Stimulated activated CD4-positive, alpha-beta T cell treated with anti-CD3 and anti-CD28 coated beads, Interleukin-4, amount 100 ng/mL, for 4 hours (primary cell): ENCODE measurements at places on chromosomes 4 and X.

DNA sequence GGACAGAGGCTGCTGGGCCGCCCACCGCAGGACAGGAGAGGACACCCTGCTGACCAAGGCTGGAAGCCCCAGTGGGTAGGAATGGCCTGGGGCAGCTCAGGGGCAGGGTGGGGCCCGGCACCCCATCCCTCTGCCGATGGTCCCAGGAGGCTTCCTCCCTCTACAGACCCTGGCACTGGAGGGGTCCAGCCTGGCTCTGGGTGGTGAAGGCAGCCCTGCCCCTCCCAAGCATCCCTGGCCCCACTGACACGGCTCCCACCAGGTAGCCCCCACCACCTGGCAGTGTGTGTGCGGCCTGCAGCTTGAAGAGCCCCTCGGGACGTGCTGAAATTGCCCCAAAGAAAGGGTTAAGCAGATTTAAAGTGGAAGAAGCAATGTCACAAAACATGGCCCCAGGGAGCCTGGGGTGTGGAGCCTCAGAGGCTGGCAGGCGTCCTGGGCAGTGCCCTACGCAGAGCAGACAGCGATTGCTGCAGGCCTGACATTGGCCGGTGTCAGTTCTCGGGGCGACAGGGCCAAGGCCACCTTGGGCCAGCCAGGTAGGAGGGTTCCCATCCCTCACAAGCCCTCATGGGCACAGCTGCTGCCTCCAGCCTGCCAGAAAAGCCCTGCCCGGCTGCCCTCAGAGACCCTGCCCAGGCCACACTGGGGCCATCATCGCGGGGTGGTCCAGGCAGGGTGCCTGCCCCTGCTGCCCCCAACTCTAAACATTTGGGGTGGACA is 80.5 kb downstream of the FAM53A start:
- no peak for DNase-seq

DNA sequence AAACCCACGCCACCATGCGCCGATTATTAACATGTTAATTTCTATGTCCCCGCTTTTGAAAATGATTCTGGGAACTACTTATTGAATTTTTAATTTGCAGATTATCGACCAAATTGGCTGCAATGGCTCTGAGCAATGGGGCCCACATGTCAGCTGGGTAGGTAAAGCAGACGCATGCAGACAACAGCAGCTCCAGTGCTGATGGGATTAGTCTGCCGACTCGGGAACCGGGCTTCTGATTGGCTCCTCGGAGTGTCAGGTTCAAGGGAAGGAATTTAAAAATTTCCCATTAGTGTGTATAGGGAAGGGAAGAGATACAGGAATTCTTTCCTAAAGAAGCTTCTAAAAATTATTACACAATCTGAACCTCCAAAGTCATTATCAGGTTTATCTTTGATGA is 77.4 kb upstream of the PPARGC1A start:
- no peak for DNase-seq

DNA sequence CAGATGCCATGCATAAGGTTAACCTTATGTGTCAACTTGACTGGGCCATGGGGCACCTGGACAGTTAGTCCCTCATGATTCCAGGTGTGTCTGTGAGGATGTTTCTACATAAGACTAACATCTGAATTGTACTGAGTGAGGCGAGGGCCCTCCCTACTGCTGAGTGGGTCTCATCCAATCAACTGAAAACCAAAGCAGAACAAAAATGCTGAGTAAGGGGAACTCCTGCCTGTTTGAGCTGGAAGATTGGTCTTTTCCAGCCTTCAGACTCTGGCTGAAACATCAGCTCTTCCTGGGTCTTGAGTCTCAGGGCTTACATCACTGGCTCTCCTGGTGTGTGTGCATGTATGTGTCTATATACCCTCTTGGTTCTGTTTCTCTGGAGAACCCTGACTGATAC is 13.8 kb downstream of the NELFA start:
- DNase-seq = no peak

DNA sequence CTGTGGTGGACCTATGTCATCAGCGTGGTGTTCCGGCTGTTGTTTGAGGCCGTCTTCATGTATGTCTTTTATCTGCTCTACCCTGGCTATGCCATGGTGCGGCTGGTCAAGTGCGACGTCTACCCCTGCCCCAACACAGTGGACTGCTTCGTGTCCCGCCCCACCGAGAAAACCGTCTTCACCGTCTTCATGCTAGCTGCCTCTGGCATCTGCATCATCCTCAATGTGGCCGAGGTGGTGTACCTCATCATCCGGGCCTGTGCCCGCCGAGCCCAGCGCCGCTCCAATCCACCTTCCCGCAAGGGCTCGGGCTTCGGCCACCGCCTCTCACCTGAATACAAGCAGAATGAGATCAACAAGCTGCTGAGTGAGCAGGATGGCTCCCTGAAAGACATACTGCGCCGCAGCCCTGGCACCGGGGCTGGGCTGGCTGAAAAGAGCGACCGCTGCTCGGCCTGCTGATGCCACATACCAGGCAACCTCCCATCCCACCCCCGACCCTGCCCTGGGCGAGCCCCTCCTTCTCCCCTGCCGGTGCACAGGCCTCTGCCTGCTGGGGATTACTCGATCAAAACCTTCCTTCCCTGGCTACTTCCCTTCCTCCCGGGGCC is 1.2 kb downstream of the GJB1 start:
- DNase-seq = no peak

GRCh38 chrX:20347481-20347880 is 80.8 kb upstream of the RPS6KA3 start:
- no peak for DNase-seq

DNA sequence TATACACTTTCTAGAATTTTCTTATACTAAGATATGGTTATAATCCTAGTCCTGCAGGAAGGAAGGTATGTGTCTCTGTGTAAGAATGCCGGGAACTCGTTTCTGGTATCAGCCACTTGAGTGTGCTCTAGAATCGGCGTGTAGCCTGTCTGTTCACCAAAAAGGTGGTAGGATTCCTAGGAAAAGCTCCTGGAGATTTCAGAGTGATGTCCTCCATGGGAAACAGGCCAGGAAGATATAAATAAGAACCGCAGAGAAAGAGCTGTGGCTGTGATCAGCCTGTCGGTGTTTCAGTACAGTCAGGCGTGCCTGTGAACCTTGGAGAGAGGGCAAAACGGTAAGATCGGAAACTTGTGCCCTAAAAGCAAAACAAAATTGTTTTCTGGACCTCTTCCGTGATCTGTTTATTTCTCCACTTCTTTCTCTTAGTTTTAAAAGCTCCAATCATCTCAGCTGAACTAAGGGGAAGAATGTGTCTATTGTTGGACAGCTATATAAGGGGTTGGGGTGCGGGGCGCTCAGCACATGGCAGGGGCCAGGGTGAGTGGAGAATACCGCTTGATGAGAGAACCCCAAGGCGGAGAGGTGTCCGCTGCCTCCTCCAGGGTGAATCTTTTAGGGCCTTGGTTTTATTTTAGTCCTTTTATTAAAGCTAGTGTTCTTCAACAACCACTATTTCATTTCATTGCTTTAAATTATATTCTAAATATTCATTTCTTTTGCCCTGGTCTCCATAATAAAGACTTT is 303.8 kb upstream of the TENM3 start:
- no peak for DNase-seq

DNA sequence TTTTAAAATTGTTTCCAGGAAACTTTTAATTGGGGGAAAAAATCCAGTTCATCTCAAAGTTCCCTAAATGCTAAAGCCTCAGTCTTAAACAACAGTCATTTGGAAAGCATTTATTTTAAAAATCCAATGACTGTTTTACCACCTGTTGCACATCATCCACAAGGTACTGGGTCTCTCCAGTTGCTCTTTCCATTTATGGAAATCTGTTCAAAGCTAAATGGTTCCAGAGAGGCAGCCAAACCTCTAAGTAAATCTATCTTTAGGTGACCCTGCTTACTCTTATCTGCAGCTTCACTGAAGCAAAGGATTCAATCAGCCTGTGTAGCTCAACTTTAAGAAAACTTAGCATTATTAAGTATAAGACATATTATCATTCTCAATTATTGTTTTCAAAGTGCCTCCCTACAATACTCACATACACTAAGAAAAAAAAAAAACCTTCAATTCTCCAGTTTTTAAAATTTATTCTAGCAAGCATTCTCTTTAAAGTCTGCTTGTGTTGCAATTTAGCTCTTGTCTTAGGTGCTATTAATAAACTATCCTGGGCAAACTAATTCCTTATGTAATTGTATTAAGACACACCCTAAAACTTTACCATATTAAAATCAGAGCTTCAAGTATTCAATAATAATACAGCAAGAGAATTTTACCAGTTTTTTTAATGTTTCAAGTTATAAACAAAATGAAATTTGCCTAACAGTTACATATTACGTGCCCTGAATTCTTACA is 60.6 kb downstream of the NOCT start:
- no peak for DNase-seq

DNA sequence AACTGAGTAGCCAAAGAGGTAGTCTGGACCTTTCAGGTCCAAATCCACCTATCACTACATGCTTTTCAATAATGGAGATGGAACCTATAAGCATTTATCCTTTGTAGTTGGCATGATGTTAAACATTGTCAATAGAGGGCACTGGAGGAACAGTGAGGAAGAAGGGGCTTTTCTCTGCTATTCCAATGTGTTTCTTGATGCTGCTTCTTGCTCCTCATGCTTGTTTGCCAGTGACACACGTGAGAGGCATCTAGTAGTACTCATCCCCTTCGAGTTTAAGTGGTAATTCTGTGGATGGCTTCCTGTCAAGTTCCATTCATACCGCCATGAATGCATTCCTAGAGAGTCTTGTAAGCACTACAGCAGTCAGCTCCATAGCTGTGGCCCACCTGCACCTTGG is 84.0 kb downstream of the NAA11 start:
- DNase-seq = no peak

DNA sequence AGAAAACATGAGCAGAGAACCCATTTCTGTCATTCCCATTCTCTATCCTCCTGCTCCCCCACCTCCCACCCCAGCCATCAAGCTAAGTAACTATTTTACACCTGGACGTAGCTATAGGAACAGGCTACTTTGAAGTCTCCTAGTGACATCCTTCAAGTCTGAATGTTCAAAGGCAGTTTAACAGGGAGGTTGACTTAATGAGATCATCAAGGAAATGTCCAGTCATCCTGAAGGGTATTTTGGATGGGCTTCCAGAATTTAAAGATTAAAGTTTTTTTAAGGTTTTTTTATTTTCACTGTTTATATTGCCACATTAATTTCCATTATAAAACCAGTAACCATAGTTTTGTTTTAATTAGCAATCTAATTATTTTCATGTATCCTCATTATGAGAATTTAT is 41.1 kb downstream of the HPF1 start:
- no peak for DNase-seq

DNA sequence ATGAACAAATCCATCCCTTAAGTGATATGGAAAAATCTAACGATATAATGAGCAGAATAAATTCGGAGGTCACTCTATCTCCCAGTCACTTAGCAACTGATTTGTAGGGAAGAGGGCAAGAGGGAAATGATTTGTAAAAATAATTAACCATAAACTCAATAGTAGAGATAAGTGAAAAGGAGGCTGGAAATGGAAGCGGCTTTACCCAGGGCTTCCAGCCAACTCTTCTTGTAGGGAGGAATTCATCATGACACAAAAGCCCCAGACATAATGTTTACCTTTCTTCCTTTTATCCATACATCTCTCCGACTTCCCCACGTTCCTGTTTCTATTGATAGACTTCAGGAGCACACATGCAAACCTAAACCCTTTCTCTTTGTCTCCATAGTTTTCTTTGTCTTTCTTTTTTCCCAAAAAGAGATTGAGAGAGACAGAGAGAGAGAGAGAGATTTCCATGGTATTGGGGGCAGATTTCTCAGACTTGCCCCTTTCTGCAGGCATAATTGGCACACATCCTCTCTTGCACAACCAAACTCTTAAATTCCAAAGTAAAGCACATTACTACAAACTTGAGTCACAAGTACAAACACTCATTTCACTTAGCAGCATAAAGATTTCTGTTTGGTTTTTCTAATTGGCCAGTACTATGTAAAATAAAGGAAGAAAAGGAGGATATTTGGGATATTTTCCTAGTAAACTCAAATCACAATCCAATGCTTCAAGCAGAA is 140.9 kb downstream of the MAPK10 start:
- DNase-seq = no peak

DNA sequence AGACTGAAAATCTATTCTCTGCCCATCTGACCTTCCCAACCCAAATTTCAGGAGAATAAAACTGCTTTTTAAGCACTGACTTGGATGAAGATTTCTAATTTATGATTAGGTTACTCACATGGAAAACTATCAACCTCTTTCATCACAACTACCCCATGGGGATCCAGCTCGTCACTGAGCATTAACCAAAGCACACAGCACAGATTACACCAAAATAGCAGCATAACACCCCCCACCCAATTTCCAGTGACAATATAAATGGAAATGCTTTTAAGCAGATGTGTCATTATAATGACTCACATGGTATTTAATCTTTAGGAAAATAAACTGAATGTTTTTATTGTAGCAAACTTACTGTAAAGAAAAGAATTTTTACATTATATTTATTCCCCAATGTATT is 9.7 kb downstream of the SERTM2 start:
- DNase-seq = no peak

DNA sequence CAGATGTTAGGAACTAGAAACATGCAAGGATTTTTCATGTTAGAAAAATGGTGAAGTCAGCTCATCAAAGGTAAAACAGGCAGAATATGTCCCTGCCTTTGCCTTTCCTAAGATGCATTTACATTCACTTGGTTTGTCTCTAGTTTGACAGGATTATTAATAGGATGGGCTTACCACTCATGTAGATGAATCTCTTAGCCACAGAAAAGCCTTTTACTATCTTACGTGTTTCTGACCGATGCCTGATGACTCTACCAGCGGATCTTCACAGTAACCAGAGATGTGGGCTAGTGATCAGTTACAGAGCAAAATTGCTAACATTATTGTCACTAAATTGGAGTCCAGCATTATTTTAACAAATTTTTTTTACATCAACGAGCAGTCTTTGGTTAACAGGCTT is 187.6 kb downstream of the MAML3 start:
- DNase-seq = no peak

DNA sequence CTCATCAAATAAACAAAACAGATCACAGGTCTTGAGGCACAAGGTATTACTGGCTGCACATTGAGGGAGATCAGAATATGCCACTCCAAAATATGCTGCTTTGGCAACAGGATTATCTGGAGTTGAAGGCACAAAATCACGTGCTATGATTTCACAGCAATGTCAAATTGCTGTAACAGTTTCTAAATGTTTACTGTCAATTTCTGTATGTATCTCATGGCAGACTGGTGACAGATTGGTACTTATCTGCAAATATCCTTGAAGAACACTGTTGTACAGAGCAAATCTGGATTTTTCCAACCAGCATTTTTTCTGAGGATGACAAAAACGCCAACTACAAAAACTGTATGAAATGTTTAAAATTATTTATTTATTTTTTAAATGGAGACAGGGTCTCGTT is 26.7 kb downstream of the GPR82 start:
- no peak for DNase-seq
